NCI-H2029 treated with DMSO at 0.1 percent for 48 hours (cell line): ENCODE measurements at places on chromosomes 6 and 20.

DNA sequence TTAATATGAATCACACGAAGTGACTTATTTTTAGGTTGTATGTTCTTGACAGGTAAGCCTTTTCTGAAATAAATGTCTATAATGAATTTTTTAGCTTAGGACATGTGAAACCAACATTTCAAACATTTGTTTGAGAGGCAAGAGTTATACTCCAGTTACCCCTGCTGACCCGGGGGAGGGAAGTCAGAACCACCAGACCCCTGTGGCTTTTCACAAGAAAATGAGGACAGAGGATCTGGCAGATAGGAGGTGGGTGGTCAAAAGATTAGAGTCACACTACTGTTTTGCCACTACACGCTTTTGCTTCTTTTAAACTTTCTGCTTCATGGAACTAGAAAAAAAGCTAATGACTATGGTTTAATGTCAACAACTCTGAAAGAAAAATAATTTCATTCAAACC is 27.5 kb upstream of the ADGRF4 start:
- no peak for DNase-seq

- DNase-seq: peak; percentile 12
These were observed 123.1 kb downstream of the RPS12 start for GRCh38 chr6:132937466-132937906.

DNA sequence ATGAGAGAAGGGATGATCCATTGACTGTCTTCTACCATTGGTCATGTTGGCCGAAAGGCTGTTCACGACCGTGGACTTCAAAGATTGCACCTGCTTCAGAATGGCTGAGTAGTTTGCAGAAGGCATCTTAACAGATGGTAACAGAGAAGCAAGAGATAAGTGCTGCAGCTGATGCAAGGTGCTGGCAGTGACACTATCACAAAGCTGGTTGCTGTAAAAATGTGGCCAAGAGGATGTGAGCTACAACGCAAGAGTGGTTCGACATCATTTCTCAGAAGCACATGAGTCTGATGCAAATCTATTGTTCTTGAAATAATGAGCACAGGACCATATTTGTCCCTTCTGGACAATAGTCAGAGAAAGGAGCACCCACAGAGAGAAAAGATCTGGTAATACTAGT is 27.0 kb upstream of the ANKEF1 start:
- no peak for DNase-seq

GRCh38 chr6:167652701-167653095 is 174.0 kb upstream of the AFDN start:
- DNase-seq: no peak

- DNase-seq: no peak
These were observed 9.5 kb downstream of the RPL10A start for GRCh38 chr6:35477551-35478179.

GRCh38 chr20:14700639-14700960 is 363.2 kb upstream of the FLRT3 start:
- DNase-seq: no peak
